Right cardiac atrium (tissue), 5 donors: ENCODE measurements at places on chromosomes 11 and 22. TPM values are rescaled to one million over a fixed set of nuclear protein-coding genes. Genes with fewer than 3 reads are reported as not detected.

DNA sequence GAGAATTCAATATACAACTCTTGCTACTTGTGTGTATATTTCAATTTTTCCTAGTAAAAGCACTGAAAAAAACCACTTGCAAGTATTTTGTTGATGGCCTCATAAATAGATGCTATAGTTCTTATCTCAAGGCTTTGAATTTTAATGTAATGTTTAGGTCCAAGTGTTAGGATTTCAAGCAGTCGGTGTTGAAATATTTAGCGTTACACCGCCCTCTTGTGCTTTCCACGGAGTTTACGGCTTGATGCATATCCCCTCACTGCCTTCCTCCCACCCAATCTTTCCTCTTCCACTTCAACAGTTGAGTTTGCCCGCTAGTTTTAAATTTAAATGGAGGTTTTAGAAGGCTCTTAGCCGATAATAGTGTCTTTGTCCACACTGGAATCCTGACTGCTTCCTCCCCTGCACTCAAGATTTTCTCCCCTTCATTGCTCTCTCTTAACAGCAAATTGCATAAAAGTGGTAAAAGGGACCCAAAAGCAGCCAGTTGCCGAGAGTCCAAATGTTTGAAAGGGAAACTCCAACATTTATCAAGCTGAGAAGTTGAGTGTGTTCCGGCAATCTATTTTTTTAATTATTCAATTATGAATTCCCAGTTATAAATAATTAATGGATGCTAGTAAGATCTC is 25.9 kb upstream of the HTATIP2 start:
- DNase-seq: no peak

- no peak for DNase-seq
Observed at GRCh38 chr11:68946416-68947090, 34.2 kb downstream of the MRGPRD start.

- no peak for DNase-seq
Observed at GRCh38 chr11:45806937-45807791, 2.2 kb downstream of the SLC35C1 start.

- DNase-seq: no peak
Observed at GRCh38 chr11:5004424-5005274, 10.0 kb downstream of the OR51L1 start.

The KRTAP5-2 gene
- not detected for total RNA-seq

DNA sequence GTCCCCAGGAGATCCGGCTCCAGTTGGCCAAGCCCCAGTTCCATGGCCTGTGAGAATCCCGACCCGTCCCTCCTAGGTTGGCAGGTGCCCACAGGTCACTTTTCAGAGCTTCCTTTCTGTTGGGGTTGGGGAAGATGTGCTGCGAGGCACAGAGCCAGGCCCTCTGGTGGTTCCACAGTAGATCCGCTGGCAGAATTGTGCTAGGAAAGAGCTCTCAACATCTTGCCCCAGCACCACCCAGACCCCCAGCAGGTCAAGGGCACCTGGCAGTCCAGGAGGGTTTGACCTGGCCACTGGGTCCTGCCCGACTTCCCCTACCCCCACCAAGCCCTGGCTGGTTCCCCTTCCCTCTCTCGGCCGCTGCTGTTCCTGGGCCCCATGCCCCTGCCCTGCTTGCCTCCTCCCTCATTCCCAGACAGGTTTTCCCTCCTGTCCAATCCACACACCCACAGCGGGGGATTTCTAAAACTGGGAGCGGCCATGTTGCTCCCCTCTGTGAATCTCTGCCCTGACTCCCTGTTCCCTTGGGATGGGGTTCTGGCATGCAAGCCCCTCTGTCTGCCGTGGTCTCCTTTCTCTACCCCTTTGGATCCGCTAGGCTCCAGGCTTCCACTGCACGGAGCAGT is 26.2 kb upstream of the GCAT start:
- no peak for DNase-seq

GRCh38 chr11:131281316-131281715 is 89.1 kb upstream of the NTM start:
- DNase-seq: no peak

The GAB4 gene
- total RNA-seq: not detected

GRCh38 chr11:61912530-61912898 is 4.9 kb downstream of the RAB3IL1 start:
- no peak for DNase-seq

- peak; percentile 69 for DNase-seq
Observed at GRCh38 chr11:134045799-134046635, 22.9 kb upstream of the JAM3 start.

- peak; percentile 73 for DNase-seq
Observed at GRCh38 chr11:10305262-10305963, 540 bp downstream of the ADM start.

GRCh38 chr11:20661445-20661844 is 7.9 kb upstream of the NELL1 start:
- no peak for DNase-seq

GRCh38 chr11:67053896-67054329 is 2.7 kb upstream of the RHOD start:
- no peak for DNase-seq

DNA sequence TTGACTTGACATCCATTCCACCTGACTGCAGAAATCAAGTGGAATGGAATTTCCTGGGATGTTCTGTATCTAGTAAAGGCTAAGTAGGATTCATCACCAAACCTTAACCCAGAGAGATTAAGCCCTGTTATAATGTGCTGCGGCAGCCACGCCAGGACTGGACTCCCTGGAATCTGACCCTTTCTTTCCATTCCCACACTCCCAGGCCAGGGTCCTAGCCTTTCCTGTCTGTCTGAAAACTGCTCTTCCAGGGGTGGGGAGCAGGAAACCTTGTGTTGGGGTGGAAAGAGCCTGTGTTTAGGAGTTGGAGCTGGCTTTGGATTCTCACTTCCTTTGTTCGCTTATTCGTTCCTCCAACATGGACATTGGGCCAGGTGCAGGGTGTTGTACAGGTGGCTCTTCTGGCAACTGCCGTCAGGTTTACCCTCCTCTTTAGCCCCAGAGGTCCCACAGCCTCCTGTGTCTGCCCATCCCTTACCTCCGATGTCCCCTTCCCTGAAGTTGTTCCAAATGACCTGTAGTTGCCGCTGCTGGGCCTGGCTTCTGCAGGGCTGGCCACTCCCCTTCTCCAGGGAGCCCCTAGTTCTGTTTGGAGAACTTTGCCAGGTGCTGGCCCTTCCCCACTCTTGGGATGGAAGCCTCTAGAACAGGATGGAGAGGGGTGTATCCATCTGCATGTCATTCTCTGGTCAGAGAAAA is 20.5 kb upstream of the PARVB start:
- no peak for DNase-seq

- DNase-seq: no peak
Observed at GRCh38 chr22:36937319-36938027, 24.0 kb downstream of the CSF2RB start.

The BDNF gene
- 0.06 TPM for total RNA-seq

GRCh38 chr11:83493917-83494316 is 207.8 kb upstream of the CCDC90B start:
- DNase-seq: no peak

GRCh38 chr11:77883775-77884174 is 62.8 kb downstream of the AAMDC start:
- DNase-seq: no peak

GRCh38 chr22:32836280-32837123 is 35.0 kb downstream of the TIMP3 start:
- DNase-seq: no peak
